ENCODE measurements at places on chromosomes 6 and 20.

GRCh38 chr6:143880412-143880811 is 16.1 kb downstream of the ZC2HC1B start:
- DNase-seq: no peak

- DNase-seq: no peak
Measured at GRCh38 chr6:121237859-121238258, 96.4 kb downstream of the TBC1D32 start.

DNA sequence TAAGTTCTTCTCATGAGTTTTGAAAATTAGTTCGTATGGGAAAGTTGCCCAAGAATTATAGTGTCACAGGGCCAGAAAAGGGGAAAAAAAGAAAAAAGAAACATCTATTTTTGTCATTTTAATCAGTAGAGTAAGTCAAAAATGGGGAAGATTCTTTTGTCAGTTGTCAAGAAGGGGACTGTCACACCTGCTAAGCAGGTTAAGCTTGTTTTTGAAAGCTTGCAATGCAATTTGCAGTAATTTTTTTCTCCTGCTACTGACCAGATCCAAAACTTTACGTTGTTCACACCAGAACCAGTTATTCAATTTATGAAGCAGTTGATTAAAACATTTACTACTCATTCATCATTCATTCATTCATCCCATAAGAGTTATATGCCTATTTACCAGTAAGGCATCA is 171.4 kb downstream of the SOX4 start:
- DNase-seq: no peak

DNA sequence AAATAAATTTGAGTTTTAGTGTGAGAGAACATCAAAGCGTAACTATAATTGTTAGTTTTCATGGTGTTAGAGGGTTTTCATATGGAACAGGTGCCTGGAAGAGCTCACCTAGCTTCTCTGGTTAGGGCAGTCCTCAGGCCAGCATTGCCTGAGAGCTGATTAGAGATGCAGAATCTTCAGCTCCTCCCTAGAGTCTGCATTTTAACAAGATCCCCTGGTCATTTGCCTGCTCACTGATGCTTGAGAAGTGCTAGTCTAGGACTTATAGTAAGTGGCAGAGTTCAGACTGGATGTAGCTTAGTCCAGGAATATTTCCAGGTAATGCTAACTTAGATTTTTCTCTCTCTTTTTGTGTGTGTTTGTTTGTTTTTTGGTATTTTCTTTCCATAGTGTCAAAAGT is 21.7 kb upstream of the SMIM26 start:
- no peak for DNase-seq

GRCh38 chr20:19277381-19277780 is 64.9 kb downstream of the SLC24A3 start:
- DNase-seq: no peak

DNA sequence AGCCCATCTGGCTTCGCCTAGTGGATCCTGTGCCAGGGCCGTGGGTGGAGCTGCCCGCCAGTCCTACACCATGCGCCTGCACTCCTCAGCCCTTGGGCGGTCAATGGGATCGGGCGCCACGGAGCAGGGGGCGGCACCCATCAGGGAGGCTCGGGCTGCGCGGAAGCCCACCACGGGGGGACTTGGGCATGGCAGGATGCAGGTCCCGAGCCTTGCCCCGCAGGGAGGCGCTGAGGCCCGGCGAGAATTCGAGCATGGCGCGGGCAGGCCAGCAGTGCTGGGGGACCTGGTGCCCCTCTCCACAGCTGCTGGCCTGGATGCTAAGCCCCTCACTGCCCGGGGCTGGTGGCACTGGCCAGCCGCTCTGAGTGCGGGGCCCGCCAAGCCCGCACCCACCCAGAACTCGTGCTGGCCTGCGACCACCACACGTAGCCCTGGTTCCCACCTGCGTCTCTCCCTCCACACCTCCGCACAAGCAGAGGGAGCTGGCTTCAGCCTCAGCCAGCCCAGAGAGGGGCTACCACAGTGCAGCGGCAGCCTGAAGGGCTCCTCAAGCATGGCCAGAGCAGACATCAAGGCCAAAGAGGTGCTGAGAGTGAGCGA is 52.4 kb downstream of the ROS1 start:
- no peak for DNase-seq

- DNase-seq: no peak
Measured at GRCh38 chr6:165649166-165650137, 13.6 kb downstream of the PDE10A start.

DNA sequence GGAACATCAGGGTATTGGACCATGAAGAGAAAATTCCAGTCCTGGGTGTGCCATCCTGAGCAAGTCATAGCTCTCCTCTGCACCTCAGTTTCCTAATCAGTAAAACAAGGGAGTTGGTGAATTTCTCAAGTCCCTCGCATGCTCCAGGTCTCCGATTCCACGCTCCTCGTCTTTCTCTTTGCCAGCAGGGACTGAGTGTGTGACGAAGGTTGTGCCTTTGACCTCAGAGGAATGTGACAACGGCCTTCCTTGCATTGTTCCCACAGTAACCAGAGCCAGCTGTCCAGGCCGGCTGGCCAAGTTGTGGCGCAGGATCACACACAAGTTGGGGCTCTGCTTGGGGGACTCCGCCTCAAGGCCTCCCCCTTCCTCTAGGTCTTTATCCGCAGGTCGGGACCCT is 217.3 kb downstream of the ATXN1 start:
- DNase-seq: no peak

DNA sequence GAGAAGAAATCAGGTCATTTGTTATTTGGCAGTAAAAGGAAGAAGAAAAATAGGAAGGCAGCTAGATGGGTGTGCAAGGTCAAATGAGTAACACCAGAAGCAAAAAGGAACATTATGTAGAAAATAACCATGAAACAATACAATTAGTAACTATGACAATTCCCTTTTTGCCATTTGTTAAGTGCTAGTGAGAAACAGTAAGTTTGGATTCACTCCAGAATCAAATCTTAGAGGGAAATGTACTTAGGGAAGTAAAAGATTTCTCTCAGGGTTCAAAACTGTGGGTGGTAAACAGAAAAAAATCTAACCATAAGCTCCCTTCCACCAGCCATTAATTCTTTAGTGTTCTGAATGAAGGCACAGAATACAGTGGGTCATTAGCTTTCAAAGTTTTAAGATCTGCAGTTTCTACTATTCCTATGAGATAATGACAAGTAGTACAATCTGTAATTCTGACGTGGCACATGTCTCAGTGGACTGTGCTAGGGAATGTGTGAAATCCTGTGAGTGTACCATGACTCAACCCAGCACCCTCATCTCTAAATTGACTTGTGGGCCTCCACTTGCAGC is 17.1 kb downstream of the REPS1 start:
- peak; percentile 39 for DNase-seq

DNA sequence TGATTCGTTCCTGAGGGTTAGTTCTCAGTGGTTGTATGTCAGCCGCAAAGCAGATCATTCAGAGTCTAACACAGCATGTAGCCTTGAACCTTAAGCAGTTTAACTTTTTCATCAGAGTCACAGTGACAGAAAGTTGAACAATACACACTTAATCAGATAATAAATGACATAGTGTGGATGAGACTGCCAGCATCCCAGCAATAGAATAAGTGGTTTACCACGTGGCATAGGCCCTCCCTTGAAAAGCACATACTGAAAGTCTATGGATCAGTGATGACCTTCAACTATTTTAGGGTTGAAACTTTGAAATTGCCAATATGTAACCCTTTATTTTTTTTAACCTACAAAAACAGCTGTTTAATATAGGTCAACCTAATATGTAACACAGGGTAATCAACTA is 265.3 kb downstream of the ARHGAP18 start:
- DNase-seq: no peak

DNA sequence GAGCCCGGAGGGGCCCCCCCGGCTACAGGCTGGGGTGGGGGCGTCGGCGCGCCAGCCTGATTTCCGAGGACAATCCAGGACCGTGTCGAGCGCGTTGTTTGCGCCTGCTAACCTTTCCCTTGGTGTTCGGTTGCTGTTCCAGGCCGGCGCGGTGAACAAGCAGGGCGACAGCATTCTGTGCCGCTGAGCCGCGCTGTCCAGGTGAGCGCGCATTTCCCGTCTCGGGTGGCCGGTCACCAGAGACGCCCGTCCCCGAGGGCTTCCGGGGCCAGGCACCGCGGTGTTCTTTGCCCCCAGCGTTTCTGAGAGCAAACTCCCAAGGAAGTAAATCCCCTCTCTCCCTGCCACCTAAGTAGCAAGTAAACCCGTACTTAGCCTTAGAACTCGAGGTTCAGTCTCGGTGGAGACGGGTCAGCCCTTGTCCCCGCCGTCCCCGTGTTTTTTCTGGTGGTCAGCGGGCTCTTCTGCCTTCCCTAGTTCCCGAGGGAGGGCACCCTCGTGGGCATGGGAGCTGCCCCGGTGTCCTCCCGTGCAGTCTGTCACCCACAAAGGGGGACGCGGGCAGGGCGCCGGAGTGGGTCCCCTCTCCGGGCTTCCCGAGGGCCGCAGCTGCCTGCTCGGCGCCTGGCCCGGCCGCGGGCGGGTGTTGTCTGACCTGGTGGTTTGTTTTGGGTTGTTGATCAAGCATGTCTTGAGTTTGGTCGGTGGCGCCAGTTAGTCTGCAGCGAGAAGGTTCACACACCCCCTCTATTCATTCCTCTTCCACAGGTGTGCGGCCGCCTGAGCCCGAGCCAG is 1.5 kb downstream of the ID4 start:
- DNase-seq: no peak

GRCh38 chr6:114428341-114428740 is 85.5 kb upstream of the HS3ST5 start:
- no peak for DNase-seq

- no peak for DNase-seq
Measured at GRCh38 chr6:15520626-15521203, 142.1 kb downstream of the DTNBP1 start.

DNA sequence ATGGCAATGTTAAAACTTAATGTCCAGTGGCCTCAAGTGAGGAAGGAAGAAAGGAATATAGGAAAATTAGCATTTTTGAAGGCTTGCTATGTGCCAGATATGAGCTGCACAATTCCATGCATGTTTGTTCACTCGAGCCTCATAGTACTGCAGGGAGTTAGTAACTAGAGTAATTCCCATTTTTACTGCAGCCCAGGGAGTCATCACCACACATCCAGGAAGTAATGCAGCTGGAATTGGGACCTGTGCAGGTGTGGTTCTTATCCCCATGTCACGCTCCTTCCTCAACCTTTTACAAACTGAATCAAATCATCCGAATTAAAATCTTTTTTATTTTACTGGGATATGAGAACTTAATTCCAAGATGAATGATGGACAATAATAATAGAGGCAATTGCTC is 149.5 kb upstream of the MAFB start:
- DNase-seq: no peak

DNA sequence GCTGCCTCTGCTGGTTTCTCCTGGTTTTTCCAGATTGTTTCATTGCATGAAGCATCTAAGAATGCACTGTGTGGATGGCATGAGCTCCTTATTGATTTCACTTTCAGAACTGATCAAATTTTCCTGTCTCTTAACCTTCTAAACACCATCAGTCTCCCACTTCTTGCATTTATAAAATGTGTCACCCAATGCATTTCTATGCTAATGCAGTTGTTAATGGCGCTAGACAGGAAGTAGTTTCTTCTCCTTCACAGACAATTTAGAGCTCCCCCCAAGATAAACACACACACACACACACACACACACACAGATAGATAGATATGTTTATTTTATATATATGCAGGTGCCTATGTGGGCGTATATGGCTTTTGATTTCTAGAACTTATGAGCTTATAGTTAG is 45.6 kb upstream of the FOXA2 start:
- DNase-seq: no peak

DNA sequence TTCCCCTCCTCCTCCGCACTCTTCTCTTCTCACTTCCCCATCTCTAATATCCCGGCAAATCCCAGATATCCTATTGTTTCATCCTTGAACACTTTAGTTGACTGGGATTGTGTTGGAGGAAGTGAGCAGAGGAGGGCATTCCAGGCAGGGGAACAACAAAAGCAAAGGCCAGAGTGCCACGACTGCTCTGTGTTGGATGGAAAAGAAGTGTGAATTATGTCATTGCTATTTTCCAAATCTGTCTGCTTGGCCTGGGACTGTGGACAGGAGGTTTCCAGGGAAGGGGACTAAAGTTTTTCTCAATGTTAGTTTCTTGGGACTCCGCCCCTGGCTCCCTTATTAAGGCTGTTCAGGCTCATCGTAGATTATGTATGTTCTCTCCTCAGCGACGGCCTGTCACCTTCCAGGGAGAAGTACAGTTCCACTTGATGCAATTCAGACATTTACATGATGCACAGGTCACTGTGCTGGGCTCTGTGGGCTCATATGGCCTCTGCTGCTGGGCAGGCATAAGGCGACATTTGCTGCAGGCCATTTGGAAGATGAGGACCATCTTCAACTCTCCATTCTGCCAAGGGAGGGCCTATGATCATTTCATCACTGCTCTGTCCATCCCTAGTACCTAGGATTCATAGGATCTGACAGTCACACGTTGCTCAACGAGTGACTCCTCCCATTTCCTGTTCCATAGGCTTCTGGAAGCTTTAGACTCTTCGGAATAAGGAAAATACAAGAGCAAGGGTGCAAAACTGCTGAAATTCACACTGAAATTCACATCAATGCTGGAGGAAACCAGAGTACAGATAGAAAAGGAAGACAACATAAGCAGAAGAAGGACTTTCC is 99.1 kb upstream of the KCNK16 start:
- DNase-seq: no peak

DNA sequence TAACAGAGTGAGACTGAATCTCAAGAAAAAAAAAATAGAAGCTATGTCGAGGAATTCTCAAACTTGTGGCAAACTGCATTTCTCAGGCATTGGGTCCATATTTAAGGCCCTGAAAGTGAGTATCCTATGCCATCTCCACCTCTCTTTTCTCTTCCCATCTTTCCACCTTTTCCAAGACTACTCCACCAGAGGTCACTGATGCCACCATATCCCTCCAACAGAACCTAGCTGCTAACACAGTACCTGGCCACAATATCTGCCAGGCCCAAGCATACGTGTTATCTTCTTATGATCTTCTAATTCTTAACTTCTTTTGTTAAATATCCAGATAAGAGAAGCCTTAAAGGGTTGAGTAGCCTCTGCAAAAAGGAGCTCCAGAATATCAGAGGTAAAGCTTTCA is 8.2 kb upstream of the ADGRF4 start:
- DNase-seq: no peak

- DNase-seq: no peak
Measured at GRCh38 chr6:100432136-100432535, 32.6 kb downstream of the SIM1 start.

- no peak for DNase-seq
Measured at GRCh38 chr20:11935212-11936154, 17.8 kb downstream of the BTBD3 start.

DNA sequence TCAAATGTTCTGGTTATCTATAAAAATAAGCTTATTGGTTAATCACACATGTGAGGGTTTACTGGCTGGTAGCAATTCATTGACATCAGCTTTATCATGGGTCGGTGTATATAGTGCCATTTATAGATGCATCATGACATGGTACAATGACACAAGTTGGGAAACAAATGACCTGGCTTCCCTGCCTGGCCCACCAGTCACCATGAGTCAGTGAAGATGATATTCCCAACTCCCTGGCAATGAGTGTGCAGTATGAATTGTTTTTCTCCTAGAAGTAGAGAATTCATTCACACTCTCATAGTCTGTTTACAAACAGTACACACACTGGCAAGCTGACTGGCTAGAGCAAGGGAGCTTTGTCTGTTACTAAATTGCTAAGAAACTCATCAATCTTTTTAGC is 37.2 kb upstream of the CALHM6 start:
- DNase-seq: no peak

GRCh38 chr6:90758741-90759140 is 171.9 kb upstream of the MAP3K7 start:
- DNase-seq: no peak
